ENCODE measurements at places on chromosomes 12 and 14.

DNA sequence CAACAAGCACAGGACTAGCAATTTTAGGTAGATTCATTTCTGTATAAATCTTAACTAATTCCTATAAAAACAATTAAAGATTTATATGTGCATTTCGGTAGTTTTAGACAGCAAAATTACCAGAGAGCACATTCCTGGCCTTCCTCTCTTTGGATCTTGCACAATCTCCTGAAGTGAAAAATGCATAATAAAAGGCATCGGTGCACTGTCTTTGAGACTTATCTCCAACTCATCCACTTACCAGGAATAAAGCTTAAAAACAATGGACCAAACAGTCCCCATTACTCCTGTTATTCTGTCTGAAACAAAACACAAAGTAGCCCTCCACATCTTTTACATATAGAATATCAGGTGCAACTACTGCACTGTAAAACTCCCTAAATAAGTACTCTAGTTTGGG is 69.3 kb downstream of the HECTD1 start:
- no peak for DNase-seq

DNA sequence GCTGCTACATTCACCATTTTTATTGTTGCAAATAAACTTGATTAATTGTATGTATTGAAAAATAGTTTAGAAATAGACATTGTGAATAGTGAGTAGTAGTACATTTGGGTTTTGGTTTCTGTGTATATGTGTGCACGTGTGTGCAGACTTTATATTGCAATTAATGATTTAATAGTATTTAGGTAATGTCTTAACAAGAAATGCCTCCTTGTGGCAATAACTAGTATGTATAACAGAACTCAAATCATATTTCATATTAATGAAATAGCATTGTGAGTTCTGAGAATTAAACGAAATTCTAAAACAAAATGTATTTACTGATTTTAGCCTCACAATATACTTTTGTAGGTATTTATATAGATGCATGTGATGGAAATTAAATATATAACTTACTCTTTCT is 100.1 kb downstream of the SCAF11 start:
- DNase-seq: no peak

- no peak for DNase-seq
Measured at GRCh38 chr12:15520844-15521243, 198.5 kb downstream of the PTPRO start.

DNA sequence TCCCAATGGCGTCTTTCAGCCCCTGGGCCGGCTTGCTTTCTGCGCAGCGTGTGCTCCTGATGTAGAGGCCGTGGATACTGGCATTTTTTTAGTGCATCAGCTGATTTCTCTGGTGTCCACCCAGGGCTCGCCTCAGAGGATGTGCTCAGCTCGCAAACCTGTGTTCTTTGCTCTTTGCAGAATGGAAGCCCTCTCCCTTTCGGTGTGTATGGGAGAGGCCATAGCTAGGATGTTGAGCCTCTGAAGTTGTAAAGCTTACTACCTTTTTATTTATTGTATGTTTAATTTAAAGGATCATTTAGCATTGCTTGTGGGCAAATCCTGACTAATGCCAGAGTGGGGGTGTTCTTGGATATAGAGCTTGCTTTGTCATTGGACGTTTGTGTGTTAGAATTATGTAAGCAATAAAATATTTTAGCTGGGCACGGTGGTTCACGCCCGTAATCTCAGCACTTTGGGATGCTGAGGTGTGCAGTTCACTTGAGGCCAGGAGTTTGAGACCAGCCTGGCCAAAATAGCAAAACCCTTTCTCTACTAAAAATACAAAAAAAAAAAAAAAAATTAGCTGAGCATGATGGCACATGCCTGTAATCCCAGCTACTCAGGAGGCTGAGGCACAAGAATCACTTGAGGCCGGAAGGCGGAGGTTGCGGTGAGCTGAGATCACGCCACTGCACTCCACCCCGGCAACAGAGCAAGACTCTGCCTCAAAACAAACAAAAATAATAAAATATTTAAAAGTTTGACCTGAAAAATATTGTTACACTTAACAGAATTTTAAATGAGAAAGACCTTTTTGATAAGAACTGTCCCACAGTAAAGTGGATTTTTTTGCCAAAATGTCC is 52.6 kb upstream of the MMP17 start:
- no peak for DNase-seq

DNA sequence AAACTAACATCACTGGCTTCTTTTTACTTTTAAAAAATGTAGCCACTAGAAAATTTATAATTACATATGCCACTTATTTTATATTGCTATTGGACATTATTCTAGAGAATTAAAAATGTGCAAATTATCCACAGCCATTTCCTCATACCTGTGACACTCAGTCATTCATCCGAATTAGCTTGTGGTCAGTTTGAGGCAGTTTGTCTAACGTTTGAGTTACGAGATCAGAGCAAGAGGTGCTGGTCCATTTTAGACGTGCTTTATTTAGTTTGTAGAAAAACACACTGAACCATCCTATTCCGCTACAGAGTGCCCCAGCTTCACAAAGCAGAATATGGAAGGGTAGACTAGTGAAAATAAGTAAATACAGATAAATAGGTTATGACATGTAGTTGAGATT is 513.0 kb downstream of the NRXN3 start:
- DNase-seq: no peak

DNA sequence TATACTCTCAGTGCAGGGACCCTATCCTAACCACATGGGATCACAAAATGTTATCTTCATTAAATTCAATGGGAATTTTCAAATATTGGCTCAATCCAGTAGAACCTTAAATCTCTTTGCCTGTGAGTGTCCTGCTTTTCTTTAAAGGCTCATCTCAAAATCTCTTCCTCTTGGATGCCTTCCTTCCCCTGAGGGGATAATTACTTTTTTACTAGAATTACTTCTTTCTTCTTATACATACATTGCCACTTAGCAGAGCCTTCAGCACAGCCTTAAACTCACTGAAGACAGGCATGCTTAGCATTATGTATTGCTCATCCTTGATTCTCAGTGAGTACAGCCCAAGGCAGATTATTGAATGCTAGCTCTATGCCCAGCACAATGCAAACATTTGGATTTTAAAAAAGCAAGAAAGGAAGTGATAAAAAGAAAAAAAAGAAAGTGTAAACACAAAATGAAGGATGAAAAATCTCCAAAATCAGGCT is 1918.0 kb upstream of the FLRT2 start:
- no peak for DNase-seq

DNA sequence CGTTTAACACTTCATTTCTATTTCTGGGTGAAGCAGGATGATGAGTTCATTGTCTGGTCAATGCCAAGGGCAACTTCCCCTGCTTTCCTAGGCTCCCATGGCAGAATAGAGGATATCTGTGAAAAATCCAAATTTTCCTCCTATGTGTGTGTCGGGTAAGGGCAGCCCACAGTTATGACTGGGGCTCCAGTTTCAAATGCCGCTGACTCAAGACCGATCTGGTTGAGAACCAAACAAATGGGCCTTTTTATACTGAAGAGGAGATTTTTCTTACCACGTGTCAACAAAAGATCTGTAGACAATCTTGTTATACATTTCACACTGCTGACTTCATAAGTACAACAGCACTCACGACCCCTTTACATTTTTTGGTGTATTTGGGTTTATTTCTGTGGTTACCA is 120.8 kb downstream of the CHST11 start:
- no peak for DNase-seq

GRCh38 chr12:93050026-93050747 is 121.1 kb upstream of the EEA1 start:
- no peak for DNase-seq

GRCh38 chr12:114669401-114670290 is 14.3 kb downstream of the TBX3 start:
- DNase-seq: no peak

- DNase-seq: no peak
Measured at GRCh38 chr12:25637752-25638151, 84.7 kb upstream of the LMNTD1 start.

GRCh38 chr14:55964821-55965220 is 153.4 kb upstream of the PELI2 start:
- DNase-seq: no peak

DNA sequence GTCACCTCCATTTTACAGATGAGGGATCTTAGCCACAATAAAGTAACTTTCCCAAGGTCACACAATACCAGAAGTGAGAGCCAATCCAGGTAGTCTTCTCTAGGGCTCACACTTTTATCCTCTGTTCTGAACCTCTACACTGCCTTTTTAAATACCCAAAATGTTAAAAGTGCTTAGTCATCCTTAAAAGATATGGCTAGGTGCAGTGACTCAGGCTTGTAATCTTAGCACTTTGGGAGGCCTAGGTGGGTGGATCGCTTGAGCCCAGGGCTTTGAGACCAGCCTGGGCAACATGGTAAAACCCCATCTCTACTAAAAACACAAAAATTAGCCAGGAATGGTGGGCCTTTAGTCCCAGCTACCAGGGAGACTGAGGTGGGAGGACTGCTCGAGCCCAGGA is 104.1 kb upstream of the PPP4R3A start:
- DNase-seq: no peak

GRCh38 chr12:114936148-114937079 is 252.4 kb upstream of the TBX3 start:
- no peak for DNase-seq

DNA sequence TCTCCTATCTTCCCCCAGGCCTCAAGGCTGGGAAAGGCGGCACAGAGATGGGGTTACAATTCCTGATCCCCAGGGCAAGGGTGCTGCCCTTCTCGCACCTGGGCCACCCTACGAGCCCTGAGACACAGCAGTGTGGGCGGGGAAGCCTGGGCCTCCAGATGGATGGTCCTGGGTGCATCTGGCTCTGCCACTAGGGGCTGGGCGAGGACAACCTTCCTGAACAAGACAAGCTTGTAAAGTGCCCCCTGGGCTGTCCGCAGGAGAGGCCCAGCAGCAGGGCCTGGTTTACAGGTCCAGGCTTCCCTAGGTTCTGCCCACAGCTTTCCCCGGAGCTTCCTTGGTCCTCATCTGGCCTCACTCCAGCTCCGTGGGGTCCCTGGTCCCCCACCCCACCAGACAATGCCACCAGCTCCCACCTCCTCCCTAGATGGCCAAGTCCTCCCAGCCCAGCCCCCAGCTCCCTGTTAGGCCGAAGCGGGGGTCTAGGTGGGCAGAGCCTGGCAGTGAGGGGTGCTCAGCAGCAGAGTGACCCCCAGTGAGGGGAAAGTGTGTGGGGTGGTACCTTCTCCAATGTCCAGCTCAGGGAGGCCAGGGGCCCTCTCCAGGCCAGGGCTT is 8.9 kb downstream of the ARL6IP4 start:
- no peak for DNase-seq

- DNase-seq: peak; percentile 76
Measured at GRCh38 chr12:98725476-98726247, 80.6 kb downstream of the APAF1 start.

GRCh38 chr12:15088105-15088504 is 115.3 kb downstream of the PDE6H start:
- peak; percentile 58 for DNase-seq

- DNase-seq: peak; percentile 69
Measured at GRCh38 chr14:21894003-21894897, 220.6 kb upstream of the OR4E1 start.

DNA sequence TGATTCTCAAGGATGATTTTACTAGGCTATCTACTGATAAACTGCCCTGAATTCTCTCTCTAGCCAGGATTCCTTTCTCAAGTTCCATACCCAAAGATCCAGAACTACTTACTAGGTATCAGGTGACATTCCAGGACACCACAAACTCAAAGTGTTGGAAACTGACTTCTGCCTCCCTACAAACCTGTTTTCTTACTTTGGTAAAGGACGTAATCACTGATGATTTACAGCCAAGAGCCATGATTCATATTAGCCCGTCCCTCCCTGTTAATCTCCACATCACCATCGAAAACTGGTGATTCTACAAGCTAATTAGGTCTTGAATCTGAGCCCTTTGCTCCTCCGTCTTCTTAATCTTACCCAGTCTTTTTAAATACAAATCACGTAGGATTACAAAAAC is 1.0 kb upstream of the ATG14 start:
- no peak for DNase-seq

DNA sequence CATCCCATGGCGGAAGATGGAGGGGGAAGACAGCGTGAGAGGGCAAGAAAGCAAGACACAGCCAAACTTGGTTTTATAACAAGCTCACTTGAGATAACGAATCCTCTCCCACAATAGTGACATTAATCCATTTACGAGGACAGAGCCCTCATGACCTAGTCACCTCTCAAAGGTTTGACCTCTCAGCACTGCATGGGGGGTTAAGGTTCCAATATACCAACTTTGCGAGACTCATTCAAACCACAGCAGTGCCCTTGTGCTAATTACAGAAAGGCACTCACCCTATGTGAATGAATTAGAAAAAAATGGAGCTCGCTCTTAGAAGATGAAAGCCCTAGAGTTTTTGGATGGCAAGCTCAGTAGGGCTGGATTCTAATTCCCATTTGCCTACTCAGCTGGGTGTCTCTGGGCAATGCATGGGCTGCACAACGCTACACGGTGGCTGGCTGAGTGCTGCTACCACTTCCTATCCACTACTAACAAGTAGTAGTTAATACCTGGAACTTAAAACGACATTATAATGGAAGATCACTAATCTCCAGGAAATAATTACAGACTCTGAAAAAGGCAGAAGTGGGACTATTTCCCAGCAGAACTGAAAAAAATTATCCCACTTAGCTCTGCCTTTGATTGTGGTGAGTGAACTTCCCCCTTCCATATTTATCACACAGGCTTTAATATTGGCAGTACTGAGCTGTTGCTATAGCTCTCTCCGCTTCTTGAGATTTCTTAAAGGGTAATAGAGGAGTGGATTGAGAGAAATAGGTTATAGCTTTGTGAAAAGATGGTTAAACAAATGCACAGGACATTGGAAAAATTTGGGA is 27.5 kb downstream of the TESPA1 start:
- DNase-seq: no peak

DNA sequence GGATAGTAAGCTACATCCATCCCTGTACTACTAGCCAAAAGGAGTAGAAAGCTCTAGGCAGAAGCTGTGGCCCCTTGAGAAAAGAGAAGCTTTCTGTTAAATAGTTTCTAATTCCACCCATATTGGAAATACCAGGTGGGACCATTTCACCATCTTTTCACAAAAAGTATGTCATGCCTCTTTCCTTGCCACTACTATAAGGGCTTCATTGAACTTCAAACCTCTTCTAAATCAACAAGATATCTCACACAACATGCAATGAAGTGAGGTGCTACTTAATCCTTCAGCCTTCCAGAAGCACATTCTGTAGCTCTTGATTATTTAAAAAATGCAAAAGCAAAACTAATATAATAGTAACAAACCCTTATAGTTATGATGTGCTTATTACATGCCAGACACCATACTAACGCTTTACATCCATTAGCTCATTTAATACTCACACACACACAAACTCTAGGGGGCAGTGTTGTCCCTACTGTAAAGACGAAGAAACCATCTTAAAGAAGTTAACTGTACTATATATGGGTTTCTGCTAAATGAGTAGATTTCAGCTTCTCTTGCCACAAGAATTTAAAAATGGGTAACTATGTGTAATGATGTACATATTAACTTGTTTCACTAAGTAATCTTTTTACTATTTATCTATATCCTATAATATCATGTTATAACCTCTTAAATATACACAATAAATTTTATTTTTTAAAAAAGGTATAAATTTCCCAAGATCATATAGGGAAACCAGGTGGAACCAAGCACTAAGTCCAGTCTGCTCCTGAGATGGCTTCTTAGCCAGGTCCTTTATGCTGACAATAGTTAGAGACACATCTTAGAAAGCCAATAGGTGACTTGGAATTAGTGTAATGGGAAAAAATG is 124.4 kb downstream of the RPS29 start:
- DNase-seq: peak; percentile 71

- no peak for DNase-seq
Measured at GRCh38 chr14:96269359-96269710, 13.3 kb downstream of the BDKRB1 start.

GRCh38 chr12:60995256-60995825 is 1264.9 kb upstream of the USP15 start:
- DNase-seq: no peak

Data from activated CD8-positive, alpha-beta memory T cell treated with anti-CD3 and anti-CD28 coated beads, Interleukin-2, amount 10 ng/mL, durations not matched to agents 7 days and 5 days (primary cell).